ENCODE measurements at places on chromosomes 5 and 9.
A peak's percentile ranks its signal among the peaks of the same experiment; 100 is the strongest.

DNA sequence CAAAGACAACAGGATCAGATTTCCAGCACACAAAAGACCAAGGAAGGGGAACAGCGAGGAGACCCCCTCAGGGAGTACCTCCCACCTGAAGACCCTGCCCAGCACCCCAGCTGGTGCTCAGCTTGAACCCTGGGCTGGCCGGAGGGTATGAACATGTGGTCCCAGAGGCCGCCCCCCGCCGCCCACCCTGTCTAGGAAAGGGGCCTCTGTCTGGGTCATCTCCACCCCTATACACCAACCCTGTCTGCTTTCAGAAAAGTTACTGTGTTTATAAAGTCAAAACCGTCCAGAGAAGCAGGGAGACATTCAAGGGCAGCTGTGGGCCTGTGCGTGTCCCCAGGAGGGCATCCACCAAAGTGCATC lies 72.2 kb downstream of the ADAMTS2 start:
- DNase-seq, result no peak

GRCh38 chr5:135034236-135034962 lies 371 bp upstream of the PITX1 start:
- DNase-seq, result no peak

GRCh38 chr5:172744123-172745104 lies 26.6 kb downstream of the DUSP1 start:
- DNase-seq, result no peak

GRCh38 chr9:135665795-135666189 lies 2.7 kb downstream of the LCN9 start:
- no peak for DNase-seq

- DNase-seq, result no peak
These were observed 1060.6 kb upstream of the ACO1 start for GRCh38 chr9:31323726-31324444.

DNA sequence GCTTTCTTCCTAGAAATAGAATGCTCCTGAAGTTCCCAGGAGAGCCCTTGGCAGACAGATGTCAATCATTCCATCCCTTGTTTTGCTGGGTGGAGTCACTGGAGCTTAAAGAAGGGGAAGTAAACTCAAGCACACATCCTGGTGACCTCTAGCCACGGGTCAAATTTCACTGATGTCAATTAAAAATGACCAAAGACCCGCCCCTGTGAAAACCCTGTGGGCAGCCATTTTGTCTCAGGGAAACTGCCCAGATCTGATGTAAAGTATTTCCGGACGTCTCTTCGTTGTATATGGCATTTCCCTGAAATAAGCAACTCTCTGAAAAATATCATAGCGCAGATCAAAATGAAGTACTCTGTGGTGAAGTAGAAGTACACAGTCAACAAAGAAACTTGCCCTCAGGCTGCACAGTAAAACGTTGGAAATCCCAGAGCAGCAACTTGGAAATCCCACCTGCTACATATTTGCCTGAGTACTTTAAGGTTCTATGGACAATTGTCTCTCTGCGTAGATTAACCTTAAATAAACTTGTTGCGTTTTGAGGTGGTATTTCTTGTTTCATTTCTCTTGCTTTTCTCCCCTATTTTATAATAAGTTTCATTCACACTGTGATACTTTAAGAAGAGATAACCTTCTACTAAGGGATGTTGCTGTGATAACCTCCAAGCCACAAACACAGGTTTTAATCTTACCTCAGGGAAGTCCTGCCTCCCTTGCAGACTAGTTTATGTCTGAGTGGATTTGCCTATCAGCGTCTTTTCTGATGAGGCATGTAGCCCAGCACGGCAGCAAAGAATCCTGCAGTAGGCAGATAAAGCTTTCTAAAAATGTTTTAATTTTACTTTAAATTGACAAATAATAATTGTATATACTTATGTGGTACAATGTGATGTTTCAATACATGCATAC lies 60.9 kb upstream of the PIP5K1B start:
- no peak for DNase-seq

- DNase-seq, result peak; percentile 49
These were observed 15.0 kb downstream of the FAM193B start for GRCh38 chr5:177539411-177539810.

DNA sequence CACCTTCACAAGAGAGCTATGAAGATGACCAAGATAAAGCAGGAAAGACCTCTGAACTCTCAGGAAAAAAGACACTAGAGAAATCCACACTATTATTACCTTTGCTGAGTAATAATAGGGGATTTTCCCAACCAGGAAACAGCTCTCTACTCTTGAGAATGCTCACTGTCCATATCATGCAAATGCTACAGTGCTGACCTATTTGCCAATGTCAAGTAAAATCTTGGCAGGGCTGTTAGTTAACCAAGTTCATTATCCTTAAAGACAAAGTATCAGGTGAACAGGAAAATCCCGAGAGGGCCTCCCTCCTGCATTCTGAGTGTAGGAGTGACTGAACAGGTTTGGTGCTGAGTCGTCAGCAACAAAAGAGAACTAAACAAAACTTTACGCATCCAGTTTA lies 306.6 kb downstream of the ACTL7B start:
- no peak for DNase-seq

DNA sequence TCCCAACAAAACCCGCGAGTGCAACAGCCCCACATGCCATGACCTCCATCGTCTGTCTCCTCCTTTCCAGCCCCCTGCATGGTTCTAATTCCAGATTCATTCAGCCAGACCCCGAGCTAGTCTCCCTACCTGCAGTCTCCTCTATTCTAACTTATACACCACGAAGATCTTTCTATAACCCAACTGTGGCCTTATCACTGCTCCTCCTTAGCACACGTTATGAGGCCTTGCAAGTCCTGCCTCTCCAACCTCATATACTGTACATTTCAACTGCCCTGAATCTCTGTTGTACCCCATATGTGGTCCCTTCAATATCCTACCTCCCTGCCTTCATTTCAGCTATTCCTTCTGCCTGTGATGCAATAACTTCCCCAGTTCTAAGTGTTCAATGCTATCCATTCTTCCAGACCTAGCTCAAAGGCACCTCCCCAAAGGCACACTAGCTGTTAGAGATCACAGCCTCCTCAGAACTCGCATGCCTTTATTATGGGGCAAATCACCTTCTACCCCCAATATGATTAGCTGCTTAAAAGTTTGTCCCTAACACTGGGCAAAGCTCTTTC lies 215.1 kb upstream of the TRIM32 start:
- DNase-seq, result no peak

DNA sequence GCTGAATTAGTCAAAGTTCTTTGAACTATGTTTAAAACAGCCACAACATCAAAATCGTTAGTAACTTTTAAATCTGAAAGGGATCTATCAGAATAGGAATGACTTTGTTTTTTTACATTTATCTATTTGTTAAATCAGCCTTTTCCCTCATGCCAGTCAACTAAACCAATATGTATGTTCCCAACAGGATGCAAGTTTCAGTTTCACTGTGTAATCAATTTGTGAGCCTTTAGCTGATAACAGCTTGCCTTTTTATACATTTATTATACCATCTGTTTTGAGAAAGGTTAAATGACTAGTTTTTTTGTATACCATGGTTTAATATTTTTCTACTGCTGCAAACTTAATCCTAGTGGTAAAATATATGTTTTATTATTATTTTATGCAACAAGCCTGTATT lies 8.9 kb downstream of the TMED7 start:
- DNase-seq, result no peak

- no peak for DNase-seq
These were observed 277.8 kb upstream of the TYRP1 start for GRCh38 chr9:12415361-12415760.

GRCh38 chr5:108950276-108950675 lies 202.6 kb downstream of the FER start:
- no peak for DNase-seq

- peak; percentile 100 for DNase-seq
These were observed 28.1 kb upstream of the F2RL1 start for GRCh38 chr5:76790632-76791290.

- DNase-seq, result peak; percentile 36
These were observed 42.6 kb upstream of the APC start for GRCh38 chr5:112694853-112695709.

- peak; percentile 73 for DNase-seq
These were observed 174.6 kb upstream of the IL12B start for GRCh38 chr5:159504857-159505304.

DNA sequence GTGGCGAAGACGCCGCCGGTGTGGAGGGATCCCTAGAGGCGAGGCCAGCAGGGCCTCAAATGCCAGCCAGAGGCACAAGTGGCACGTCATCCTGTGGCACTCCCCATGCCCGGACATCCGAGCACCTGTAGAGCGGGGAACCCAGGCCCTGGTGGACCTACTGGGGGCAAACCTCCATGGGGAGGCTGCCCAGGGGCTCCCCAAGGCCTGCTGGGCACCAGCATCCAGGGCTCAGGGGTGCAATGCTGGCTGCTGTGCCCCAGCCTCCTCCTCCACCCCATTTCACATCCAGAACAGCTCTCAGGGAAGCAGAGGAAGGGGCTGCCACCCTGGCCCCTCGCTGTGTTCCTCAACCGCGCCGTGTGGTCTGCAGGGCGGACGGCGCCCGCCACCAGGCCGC lies 43.5 kb downstream of the HK3 start:
- no peak for DNase-seq

DNA sequence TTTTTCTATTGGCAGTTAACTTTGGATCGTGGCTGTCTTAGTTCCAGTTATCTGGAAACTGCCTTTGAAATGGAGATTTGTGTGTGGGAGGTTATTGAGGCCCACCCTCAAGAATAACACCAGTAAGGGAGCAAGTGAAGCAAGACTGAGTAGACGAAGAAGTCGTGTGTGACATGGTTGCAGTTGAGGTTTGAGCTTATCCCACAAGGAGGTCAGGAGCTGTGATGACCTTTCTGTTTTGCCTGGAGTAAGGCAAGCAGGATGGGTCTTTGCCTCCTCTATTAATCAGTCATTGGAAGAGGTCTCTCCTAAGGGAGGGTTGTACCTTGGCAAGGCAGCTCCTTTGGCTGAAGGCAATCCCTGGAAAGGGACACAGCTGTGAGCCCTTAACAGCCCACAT lies 49.6 kb upstream of the CTXN3 start:
- DNase-seq, result no peak

DNA sequence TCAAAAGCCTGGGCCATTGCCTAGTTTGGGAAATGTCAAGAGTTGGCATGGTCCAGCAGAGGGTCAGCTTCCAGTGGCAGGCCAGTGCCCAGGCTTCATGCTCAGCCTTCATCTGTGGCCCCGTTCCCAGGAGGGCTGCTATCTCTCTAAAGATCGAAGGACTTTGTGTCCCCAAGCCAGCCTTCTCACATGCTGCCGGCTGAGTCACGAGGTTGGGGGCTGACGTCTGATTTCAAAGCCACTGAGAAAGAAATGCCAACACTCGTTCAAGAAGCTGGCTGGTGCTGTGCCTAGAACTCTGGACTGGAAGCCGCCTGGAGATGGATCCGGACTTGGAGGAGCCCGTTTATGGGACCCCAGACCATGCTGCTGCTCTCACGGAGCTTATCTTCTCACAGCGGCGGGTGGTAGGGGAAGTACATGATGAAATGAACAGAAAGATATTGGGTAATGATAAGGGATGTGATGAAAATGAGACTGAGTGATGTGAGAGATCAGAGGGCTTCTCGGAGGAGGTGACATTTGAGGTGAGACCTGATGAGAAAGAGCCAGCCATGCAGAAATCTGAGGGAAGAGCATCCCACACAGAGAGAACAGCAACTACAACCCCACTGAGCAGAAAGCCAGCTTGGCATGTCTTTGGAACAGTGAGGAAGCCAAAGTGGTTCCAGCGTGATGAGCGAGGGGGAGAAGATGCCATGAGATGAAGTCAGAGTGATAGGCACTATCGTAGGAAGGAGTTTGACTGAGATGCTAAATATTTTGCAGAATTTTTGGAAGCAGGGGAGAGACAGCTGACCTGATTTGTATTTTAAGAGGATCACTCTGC lies 54.9 kb upstream of the BOD1 start:
- no peak for DNase-seq

- DNase-seq, result no peak
These were observed 116.6 kb upstream of the ABCA1 start for GRCh38 chr9:105044518-105044917.

DNA sequence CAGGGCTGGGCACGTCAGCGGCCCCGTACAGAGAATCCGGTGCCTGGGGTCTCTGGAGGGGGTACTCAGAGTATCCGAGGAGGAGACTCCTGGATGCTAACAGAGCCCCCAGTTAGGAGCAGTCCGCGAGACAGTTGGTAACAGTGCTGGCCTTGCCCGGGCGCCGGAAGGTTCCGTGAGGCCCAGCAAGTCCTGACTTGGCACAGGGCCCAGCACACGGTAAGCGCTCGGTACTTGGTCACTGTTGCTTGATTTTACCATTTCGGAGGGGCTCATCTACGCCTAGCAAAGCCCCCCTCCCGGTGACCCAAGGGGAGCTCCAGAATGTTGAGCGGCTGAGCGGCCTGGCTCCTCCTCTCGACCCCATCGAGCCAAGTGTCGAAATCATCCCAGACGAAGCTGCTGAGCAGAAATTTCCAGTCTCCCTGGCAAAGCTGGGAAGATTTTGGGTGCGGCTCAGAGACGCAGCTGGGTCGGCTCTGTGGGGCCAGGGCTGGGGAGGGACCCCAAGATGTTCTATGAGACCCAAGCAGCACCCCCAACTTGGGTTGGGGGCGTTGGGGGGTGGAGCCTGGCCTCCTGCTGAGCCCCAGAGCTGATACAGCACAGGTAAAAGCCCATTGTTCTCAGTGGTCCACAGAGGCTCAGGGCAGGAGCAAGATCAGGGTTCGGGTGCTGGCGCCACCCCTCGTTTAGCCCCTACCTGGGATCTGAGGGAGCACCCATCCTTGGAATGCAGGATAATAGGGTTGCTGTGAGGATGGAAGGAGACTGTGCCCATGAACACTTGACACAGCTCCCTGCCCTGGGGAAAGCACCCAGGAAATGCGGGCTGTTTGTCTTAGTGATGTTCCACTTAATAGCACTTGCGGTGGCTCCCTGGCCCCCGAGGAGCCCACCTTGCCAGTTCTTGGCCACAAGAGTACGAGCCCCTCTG lies 137.2 kb downstream of the C9orf50 start:
- DNase-seq, result peak; percentile 87

GRCh38 chr5:173758676-173759075 lies 129.5 kb upstream of the CPEB4 start:
- no peak for DNase-seq

DNA sequence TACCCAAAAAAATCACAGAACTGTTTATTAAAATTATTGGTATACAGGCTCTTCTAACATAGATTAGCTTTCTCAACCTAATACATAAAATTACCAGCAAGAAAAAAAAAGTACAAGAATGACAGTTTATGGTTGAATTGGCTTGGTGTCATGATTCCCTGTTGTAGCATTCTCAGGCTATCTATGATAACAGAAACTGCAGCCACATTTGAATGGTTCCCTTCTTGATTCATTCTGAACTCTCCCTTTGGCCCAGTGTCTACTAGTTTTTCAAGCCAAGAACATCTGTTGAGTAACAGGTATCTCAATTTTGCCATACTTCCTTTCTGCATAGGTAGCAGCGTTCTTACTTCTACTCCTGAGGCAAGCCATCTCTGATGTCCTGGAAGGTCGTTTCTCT lies 3.0 kb downstream of the SPIN1 start:
- DNase-seq, result no peak

GRCh38 chr9:92735636-92736562 lies 28.7 kb downstream of the BICD2 start:
- DNase-seq, result no peak

Data from brain microvascular endothelial cell (primary cell).